Stimulated activated CD4-positive, alpha-beta T cell treated with anti-CD3 and anti-CD28 coated beads, TNF-alpha, amount 100 ng/mL, for 1 hour (primary cell): ENCODE measurements at places on chromosomes 5 and 9.

- no peak for DNase-seq
Measured at GRCh38 chr9:131469951-131470350, 32.8 kb upstream of the POMT1 start.

- no peak for DNase-seq
Measured at GRCh38 chr5:103174147-103174546, 54.0 kb downstream of the PPIP5K2 start.

DNA sequence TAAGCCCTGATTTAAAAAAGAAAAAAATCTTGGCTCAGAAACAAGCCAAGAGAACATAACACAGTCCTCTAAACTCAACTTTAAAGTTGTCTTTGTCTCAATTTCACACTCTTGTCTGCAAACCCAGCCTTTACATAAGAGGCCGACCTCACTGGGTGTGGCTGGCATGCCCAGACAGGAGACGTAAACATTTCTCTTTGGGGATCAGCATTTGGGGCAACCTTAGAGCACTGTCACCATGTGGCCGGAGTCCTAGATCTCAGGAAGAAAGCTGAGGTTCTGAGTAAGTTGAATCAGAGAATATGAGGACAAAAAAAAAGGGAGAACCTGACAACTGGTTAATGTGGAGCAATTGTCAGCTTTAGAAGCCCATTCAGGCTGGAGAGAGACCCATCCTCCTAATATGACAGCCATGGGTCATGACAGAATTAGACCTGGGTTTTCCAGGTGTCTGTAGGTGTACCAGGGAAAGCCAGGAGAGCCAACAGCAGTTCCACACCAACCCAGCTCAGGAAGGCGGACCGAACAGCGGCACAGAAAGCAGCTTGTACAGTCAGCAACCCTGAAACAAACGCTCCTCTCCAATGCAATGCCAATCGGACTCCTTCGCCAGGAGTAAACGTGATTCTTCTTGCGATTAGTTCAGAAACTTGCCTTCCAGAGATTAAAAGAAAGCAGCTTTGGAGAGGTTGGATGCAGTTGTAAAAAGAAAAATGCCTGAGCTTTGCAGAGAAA lies 97.9 kb upstream of the MAP3K1 start:
- DNase-seq = no peak

GRCh38 chr5:99771296-99771695 lies 763.9 kb upstream of the FAM174A start:
- no peak for DNase-seq

- no peak for DNase-seq
Measured at GRCh38 chr9:69004836-69005235, 9.1 kb downstream of the PRKACG start.

DNA sequence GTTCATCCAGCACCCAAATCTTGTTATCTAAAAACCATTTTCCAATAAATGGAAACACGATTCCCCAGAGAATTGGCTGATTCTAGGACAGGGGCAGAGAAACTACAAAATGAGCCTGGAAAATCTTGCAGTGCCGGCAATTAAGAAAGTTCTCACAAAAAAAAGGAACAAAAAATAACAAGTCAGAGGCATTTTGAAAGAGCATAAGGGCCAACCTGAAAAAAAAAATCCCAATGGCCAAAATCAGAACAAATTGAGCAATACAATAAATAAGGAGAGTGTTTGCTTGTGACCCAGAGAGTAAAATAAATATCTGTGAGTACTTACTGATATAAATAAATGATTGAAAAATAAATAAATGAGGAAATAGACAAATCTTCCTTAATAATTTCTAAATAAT lies 55.1 kb upstream of the S1PR3 start:
- DNase-seq = no peak

- no peak for DNase-seq
Measured at GRCh38 chr9:107261106-107261505, 22.0 kb upstream of the RAD23B start.

GRCh38 chr9:37719526-37719925 lies 34.1 kb upstream of the TRMT10B start:
- no peak for DNase-seq

GRCh38 chr5:19771174-19771835 lies 216.7 kb downstream of the CDH18 start:
- no peak for DNase-seq

- DNase-seq = no peak
Measured at GRCh38 chr5:56632199-56632598, 183.2 kb upstream of the MAP3K1 start.

GRCh38 chr5:143546394-143546793 lies 142.9 kb upstream of the NR3C1 start:
- no peak for DNase-seq

- no peak for DNase-seq
Measured at GRCh38 chr9:104903609-104904008, 24.3 kb downstream of the ABCA1 start.

GRCh38 chr5:95374061-95374460 lies 17.1 kb upstream of the FAM81B start:
- DNase-seq = no peak

DNA sequence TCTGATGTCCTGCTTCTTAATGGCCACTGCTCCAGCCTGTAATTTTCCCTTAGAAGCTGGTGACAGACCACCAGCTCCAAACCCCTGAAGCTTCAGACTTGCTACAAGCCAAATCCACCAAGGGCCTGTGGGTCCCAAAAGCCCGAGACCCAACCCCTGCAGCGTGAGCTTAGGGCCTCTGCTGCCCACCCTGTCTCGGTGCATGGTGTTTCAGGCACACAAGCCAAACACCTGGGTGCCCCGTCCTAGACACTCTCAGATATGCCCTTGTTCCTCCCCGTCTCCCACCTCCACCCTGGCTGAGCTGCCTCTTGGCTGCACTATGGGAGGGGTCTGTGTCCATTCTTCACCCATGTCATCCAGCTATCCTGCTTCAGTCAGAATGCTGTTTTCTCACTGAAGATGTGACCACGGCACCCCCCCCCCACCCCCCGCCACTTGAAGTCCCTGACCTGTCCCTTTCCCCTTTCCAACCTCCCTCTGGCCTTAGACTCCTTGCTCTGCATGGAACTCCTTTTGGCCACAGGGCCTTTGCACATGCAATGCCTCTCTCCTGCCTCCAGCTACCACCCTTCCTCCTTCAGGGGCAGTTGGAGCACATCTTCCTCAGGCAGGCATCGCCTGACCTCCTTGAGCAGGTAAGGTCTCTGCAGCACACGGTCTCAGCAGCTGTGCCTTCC lies 55.8 kb downstream of the ZNF354C start:
- no peak for DNase-seq

DNA sequence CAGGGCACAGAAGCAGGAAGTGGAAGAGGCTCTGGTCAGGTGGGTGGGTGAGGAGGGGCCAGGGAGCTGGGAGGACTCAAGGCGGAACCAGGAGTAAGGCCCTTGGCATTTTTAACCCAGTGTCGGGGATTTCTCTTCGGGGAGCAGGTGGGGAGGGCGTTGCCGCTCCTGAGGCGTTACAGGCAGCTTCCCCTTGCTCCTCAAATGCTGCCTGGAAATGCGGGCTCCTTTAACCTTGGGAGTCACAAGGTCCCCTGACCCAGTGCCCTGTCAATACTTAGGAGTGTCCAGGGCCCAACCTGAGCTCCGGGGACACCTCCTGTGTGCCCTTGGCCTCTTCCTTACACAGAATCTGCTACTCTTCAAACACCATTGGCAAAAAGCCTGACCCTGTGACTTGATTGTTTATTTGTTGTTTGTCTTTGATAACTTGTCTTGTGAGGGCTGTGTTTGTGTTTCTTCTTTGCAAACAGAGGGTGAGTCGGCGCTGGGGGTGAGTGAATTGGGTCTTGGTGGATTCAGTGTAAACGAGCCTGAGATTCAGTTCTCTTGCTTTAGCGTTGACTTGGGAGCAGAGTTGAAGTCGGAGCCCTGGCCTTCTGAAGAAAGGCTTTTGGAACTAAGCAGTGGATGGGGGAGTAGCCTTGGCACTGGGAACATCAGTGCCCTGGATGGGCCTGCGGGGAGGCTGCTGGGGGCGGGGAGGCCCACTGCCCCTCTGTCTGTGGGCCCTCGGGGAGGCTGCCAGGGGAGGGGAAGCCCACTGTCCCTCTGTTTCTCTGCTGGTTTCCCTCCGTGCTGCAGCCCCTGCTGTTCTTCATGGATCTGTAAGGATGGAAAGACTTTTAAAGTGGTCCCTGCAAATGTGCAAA lies 300.7 kb upstream of the IRX4 start:
- no peak for DNase-seq

DNA sequence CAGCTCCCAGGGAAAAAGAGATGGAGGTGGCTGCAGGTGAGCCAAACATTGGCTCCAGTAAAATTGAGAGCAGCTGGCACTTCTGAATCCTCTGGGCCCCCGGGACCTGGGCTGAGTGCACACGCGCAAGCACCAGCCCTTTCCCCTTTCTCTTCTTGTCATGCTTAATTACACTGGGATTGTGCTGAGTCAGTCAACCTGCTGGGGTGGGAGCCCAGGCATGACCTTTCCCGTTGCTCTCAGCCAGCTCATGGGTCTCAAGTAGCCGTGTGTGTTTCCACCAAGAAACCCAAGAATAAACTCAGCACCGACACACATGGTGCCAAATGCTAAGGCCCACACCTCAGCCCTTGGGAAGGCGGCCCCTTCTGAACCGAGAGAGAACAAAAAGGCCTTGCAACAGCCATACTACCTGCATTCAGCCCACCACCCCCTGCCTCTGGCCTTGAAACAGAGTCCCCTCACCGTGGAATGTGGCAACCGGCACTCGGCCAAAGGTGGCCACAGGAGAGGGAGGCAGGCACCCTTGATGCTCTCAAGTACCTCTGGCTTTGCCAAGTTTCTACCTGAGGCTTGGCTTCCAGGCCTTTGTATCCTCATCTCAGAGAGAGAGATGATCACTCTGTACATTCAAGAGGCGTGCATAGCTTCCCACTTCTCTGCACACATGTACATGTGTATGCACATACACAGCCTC lies 28.1 kb downstream of the SLIT3 start:
- no peak for DNase-seq
